ENCODE measurements at places on chromosomes 7 and 10. TPM values are rescaled to one million over a fixed set of nuclear protein-coding genes. Genes with fewer than 3 reads are reported as not detected.

DNA sequence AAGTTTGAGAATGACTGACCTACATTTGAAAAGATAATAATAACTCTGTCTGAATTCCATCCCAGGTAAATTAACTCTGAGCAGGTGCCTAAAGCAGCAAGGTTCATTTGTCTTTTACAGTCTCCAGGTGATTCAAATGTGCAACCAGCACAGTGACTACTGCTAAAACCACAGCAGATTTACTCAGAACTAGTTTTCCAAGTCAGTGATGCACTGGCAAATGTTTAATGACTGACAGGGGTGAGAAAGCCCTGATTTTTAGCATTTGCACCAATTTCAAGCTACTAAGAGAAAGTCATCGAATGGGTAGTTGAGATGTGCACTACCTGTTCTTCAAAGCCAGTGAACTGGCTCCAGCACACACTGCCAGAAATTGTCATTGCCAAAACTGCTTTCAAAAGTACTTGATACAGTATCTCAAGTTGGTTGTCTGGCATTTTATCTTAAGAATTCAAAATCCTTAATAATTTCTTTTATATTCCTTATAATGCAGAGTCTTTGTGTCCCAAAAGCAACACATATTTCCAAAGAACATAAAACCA is 60.3 kb downstream of the ATOH7 start:
- H3K36me3 ChIP-seq = no peaks in the 10 kb centered on the region
- H3K4me1 ChIP-seq = no peaks in the 10 kb centered on the region
- no peaks in the 10 kb centered on the region for H3K27me3 ChIP-seq

DNA sequence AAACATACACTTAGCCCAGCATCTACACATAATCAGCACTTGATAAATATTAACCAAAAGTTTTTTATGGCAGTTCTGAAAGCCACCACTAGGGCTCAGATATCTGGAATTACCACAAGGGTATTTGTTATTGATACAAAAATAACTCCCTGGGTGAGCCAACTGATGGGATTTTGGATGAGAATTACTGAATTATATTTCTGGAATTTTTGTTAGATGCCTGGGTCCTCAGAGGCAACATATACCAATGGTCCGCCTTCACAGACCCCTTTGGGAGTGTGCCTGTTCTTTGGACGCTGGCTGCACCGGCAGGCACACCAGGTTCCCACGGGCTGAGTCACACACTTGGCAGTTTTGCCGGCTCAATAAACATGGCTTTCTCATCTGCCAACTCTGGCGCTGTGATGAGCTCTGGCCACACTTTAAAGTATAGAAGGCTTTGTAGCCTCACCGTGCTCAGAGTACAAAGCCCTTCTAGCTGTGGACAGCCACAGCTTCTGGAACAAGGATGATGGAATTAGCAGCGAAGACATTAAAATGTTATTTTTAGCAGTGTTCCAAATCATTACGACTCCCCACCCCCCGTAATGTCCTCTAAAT is 24.5 kb upstream of the EEPD1 start:
- H3K27ac ChIP-seq = peak overlapping the region; percentile 75
- H3K4me1 ChIP-seq = peaks cover 11% of the 10 kb centered on the region
- no peaks in the 10 kb centered on the region for H3K27me3 ChIP-seq
- peak; percentile 74 for DNase-seq

GRCh38 chr7:108340856-108341411 is 115.3 kb downstream of the NRCAM start:
- H3K36me3 ChIP-seq = no peaks in the 10 kb centered on the region
- peaks cover 4% of the 10 kb centered on the region for H3K4me1 ChIP-seq
- no peak overlapping the region for H3K27ac ChIP-seq
- H3K27me3 ChIP-seq = no peaks in the 10 kb centered on the region
- no peak for DNase-seq

- DNase-seq = no peak
- peaks cover 24% of the 10 kb centered on the region for H3K4me1 ChIP-seq
Observed at GRCh38 chr10:120453886-120454285, 3.1 kb upstream of the PLPP4 start.

DNA sequence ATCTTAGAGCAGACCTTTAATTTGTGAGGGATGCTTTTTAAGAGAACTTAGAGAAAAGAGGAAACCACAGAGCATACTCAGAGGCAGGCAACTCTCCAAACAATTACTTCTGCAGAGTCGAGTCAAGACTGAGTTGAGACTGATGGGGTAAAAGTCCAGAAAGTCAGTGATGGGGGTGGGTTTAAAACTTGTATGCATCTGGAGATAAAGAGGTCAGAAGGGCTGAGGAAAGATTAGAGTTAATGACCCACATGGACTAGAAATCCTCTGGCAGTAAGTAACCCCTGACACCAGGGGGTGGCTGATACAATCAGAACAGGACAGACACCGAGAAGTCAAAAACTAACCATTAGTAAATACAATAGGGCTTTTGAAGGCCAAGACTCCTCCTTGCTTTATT is 42.4 kb upstream of the SEPTIN7 start:
- no peak overlapping the region for H3K4me3 ChIP-seq
- H3K4me1 ChIP-seq = no peaks in the 10 kb centered on the region
- no peaks in the 10 kb centered on the region for H3K27me3 ChIP-seq

DNA sequence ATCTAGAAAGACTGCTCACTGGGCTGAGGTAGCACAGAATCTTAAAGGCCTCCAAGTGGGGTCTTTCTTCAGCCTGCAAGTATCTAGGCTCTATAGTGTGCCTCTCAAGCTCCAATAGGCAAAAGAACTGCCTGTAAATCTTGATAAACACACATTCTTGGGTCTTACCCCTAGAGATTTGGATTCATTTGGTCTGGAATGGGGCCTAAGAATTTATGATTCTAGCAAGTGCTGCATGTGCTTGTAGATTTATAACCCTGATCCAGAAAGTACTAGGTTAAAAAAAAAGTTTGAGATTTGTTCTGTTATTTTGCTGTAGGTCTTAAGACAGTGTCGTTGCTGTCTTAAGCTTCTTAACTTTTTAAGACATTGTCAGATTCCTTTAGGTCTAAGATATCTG is 74.1 kb downstream of the RALA start:
- no peak overlapping the region for H3K27ac ChIP-seq
- H3K27me3 ChIP-seq = no peaks in the 10 kb centered on the region
- no peak for DNase-seq
- H3K4me3 ChIP-seq = no peak overlapping the region
- H3K4me1 ChIP-seq = no peaks in the 10 kb centered on the region
- peaks cover 14% of the 10 kb centered on the region for H3K36me3 ChIP-seq

DNA sequence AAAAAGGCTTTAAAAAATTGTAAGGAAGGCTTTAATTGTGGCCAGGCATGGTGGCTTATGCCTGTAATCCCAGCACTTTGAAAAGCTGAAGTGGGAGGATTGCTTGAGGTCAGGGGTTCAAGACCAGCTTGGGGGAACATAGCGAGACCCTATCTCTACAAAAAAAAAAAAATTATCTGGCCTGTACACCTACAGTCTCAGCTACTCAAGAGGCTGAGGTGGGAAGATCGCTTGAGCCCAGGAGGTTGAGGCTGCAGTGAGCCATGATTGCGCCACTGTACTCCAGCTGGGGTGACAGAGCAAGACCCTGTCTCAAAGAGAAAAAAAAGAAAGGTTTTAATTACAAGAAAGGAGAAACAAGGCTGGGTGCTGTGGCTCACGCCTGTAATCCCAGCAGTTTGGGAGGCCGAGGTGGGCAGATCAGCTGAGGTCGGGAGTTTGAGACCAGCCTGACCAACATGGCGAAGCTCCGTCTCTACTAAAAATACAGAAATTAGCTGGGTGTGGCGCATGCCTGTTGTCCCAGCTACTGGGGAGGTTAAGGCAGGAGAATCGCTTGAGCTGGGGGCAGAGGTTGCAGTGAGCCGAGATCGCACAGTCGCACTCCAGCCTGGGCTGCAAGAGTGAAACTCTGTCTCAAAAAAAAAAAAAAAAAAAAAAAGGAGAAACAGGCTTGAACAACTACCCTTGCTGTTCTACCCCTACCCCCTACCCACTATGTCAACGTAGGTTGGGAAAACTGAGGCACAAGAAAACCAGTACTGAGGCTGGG is 83.7 kb downstream of the CARD11 start:
- H3K4me1 ChIP-seq = no peaks in the 10 kb centered on the region
- H3K36me3 ChIP-seq = no peaks in the 10 kb centered on the region
- no peak overlapping the region for H3K4me3 ChIP-seq
- H3K27me3 ChIP-seq = no peaks in the 10 kb centered on the region

DNA sequence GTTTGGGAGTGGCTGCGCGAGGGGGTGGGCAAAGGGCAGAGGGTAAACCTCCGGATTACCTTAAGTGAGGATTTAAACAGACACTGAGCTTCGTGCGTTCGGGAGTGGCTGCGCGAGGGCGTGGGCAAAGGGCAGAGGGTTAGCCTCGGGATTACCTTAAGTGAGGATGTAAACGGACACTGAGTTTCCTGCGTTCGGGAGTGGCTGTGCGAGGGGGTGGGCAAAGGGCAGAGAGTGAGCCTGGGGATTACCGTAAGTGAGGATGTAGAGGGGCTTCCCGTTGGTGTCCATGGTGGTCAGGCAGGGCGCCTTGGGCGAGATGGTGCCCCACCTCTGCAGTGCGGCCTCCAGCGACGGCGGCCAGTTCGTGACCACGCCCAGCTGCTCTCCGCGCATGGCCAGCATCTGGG is 275.8 kb downstream of the DIP2C start:
- H3K27me3 ChIP-seq = no peaks in the 10 kb centered on the region
- peaks cover 35% of the 10 kb centered on the region for H3K36me3 ChIP-seq
- DNase-seq = no peak
- H3K27ac ChIP-seq = no peak overlapping the region
- peaks cover 14% of the 10 kb centered on the region for H3K4me1 ChIP-seq
- no peak overlapping the region for H3K4me3 ChIP-seq

Gene CPXM2
- 27.5 TPM for polyA plus RNA-seq

Gene NRBF2
- polyA plus RNA-seq = 17.8 TPM

Gene GIMAP6
- 12.0 TPM for polyA plus RNA-seq

Gene ZFAND2A
- 57.3 TPM for polyA plus RNA-seq

All from spinal cord (tissue), 10 donors.